ENCODE measurements at places on chromosomes 13 and 19. TPM values are rescaled to one million over a fixed set of nuclear protein-coding genes. Genes with fewer than 3 reads are reported as not detected.

DNA sequence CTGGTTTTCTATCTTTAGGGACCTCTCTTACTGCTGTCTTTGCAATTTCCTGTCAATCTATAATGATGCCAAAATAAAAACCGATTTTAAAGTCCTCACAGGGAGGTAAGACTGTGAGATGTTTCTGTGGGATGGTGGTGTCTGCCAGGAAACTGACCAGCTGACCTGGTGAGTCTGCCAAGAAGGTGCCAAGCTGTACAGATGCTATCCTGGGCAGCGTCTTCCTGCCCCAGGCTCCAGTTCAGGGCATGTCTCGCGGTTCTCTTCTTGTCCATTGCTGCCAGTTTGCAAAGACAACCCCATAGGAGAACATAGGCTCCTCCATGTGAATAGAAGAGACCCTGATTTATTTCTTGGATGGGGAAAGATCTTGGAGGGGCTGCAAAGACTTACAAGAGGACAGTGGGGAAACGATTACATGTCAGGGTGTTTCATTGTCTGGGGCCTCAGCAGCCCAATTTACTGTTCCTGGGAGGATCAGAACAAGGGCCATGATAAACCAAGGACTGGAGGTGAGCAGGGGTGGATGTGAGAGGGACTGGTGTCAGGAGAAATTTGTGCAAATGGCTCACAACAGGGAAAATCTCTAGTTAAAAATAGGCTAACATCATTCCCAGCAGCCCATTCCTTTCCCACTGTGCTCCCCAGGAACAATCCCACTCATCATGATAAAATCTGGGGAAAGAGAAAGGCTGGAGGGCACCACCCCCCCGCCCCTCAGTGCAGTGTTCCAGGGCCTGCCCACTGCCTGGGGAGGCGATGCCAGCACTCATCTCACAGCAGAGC, 42.7 kb upstream of the VSTM2B start:
- no peak for DNase-seq

The CBARP gene
- total RNA-seq = 2.2 TPM

- no peak for DNase-seq
These were observed 1030.4 kb upstream of the ATXN8OS start for GRCh38 chr13:69077267-69077666.

The CEACAM4 gene
- 1.5 TPM for total RNA-seq

- DNase-seq = no peak
These were observed 579.1 kb downstream of the KCTD12 start for GRCh38 chr13:76307142-76307541.

DNA sequence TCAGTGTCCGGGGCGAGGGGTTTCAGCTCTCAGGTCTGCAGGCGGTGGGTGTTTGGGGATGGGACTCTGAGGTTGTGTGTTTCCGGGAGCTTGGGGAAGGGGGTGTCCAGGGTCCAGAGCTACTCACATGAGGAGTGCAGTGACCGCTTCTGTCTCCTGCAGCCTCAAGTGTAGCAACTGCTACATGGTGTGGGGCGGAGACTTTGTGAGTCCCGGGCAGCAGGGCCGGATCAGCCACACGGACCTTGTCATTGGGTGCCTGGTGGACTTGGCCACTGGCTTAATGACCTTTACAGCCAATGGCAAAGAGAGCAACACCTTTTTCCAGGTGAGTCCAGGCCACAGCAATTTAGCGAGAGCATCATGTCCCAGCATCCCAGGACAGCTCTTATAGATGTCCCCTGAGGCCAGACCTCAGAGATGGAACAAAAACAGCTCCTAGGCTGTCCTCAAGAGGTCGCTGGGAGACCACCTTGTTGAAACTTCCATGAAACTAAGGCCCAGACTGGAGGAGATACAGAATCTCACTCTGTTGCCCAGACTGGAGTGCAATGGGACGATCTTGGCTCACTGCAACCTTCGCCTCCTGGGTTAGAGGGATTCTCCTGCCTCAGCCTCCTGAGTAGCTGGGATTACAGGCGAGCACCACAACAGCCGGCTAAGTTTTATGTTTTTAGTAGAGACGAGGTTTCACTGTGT, 44.9 kb downstream of the RYR1 start:
- no peak for DNase-seq

The SLITRK6 gene
- 0.07 TPM for total RNA-seq

The DPP9 gene
- total RNA-seq = 47.7 TPM

The KLHL1 gene
- not detected for total RNA-seq

The GNA15 gene
- total RNA-seq = 2.2 TPM

The PBX4 gene
- not detected for total RNA-seq

Data from heart left ventricle (tissue), 16 donors.